Activated CD4-positive, alpha-beta T cell treated with anti-CD3 and anti-CD28 coated beads for 48 hours (primary cell): ENCODE measurements at places on chromosomes 7 and 10.

DNA sequence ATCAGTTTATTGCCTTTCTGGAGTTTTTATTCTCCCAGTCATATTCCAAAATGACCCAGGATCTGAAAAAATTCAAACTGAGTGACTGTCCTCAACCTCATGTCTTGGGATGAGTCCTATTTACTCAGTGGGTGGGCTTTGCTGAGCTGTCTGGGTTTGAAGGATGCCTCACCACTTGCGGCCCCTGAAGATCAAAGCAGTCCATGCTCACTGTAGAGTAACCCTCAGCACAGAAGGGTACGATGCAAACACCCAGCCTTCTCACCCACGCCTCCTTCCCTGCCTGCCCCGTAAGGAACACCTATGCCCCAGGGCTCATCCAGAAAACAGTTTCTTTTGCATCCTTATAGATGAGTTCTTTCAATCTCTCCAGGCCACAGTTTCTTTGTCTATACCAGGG, 42.2 kb upstream of the GRB10 start:
- DNase-seq, result no peak

- no peak for DNase-seq
Measured at GRCh38 chr7:157407512-157408257, 70.9 kb downstream of the DNAJB6 start.

- DNase-seq, result no peak
Measured at GRCh38 chr7:42278344-42278743, 41.3 kb upstream of the GLI3 start.

GRCh38 chr7:19290968-19291367, 145.7 kb upstream of the FERD3L start:
- no peak for DNase-seq

DNA sequence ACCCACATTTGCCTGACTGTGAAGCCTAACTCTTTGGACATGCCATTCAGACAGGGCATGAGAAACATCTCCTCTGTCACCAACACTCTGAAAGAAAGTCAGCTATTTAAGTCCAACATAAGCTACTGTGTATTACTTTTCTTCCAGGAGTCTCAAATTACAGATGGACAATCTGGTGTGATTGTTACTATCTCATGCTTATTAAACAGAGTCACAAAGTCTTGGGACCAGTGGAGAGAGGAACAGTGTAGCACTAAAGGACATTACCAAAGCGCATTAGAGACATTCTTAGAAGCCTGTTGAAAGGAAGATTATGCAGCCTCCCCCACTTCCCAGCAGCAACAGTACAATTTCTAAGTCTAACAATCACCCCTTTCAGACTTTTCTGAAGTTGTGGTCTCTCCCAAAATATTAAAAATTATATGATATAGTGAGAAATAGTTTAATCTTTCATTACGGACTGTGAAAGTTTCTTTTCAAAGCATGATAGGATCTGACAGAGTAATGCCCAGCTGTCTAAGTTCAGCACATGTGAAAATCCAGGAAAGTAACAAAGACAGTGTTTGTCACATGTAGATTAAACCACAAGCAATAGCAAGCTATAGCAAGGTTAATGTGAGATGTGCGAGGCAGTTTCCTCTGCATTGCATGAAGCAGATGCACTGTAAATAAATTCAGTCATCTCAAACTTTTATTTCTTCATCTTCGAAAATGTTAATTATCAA, 280.9 kb upstream of the FZD8 start:
- DNase-seq, result no peak

DNA sequence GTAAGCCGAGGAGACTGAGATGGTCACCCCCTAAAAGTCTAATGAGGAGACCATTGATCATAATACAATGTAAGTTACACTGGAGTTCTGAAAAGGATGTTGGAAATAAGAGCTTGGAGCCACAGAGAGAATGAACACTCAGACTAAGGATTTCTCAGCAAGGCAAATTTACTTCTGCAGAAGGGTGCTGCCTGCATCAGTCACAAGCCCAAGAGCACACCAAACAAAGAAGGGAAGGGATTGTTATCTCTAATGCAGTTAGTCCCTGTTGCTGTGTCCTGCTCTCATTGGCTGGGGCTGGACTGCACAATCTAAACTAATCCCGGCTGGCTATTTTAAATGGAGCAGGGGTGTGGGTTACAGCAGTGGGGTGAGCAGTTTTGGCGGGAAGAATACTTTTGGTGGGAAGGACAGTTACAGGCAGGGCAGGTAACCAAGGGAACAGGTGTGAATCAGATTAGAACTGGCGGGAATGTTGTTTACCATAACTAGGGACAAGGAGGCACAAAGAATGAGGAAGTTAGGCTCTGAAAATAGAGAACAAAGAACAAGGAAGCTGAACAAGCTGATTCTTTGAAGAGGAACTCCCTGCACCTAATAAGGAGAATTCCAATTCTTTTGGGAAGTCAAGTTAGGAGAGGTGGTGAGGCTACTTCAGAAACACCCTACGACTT, 30.3 kb upstream of the TRIM24 start:
- DNase-seq, result no peak

DNA sequence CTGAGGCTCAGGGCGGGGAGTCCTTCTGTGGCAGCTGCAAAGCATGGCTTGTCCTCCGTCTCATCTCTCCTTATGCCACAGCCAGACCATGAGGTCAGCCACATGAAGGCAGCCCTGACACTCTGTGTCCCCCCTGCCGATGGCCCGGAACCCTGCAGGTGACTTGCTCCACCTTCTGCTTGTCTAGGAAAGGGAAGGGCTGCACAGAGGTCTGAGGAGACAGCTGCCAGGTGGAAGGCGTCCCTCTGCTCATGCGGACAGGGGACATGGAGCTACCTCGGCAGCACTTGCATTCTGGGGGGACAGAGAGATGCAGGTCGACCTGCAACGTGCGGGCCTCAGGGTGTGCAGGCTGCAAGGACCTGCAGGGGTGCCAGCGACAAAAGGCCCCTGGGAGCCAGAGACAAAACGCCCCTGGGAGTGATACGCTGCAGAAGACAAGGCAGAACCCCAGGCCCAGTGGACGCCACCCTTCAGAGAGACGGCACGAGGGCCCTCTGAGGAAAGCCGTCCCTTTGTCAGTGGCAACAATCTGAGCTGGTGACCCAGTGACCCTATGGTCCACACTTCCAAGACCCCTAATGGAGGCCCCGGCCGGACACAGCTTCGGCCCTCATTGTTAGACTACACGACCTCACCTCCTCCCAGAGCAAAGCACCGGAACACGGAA, 205.2 kb upstream of the PPP2R2D start:
- no peak for DNase-seq

DNA sequence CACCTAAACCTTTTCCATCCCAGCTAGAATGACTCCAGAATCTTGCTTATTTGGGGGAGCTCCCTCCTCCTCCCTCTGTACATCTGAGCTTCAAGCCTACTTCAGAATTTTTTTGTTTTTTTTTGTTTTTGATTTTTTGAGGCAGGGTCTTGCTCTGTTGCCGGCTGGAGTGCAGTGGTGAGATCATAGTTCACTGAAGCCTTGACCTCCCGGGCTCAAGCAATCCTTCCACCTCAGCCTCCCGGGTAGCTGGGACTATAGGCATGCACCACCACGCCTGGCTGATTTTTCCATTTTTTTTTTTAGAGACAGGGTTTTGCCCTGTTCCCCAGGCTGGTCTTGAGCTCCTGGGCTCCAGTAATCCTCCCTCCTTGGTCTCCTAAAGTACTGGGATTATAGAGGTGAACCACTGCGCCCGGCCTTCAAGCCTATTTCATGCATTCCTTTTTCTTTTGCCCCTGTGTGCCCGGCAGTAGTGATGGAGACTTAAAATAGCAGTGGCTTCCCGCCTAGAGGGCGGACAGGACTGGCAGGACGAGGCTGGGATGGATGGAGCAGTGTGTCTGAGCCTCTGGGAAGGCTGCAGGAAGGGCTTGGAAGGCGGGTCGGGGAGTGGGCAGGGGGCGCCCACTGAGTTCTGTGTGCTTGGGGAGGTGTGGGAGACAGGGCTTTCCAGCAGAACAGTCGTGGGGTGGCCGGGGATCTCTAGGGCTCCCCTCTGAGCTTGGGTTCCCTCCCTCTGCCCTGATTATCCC, 8.8 kb downstream of the CUX1 start:
- no peak for DNase-seq

GRCh38 chr7:42924223-42924838, 7.6 kb downstream of the PSMA2 start:
- no peak for DNase-seq

GRCh38 chr7:82319674-82320118, 123.9 kb downstream of the CACNA2D1 start:
- DNase-seq, result no peak

DNA sequence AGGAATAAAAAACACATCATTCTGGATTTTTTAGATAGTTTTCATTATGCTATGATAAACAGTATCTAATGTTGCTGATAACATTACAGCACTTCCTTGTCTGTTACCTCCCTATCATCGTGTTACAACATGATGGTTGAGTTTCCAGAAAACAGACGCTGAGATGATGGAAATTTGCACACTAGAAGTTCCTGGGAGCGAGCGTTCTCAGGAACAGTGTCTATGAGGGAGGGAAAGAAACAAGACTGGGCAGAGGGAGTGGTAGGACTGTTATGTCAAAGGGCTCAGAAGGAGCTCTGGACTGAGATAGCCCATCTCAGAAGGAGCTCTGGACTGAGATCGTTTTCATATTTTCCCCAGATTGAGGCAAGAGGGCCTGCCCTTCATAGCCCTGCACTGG, 121.6 kb downstream of the REEP3 start:
- DNase-seq, result no peak

DNA sequence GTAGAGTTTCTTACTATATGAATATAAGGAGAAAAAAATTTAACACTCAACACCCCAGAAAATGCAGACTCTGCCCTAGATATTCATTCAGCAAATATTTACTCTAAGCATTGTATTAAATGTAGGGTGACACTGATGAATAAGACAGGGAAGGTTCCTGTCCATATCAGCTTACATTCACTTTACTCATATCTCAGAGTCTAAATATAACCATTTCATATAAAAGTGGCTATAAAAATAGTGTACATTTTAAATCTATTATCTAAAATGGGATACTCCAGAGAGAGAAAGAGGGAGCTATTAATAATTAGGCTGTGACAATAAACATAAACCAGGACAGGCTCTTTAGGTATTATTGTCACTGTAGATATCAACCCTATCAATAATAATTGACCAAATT, 104.0 kb downstream of the PKD1L1 start:
- DNase-seq, result no peak

DNA sequence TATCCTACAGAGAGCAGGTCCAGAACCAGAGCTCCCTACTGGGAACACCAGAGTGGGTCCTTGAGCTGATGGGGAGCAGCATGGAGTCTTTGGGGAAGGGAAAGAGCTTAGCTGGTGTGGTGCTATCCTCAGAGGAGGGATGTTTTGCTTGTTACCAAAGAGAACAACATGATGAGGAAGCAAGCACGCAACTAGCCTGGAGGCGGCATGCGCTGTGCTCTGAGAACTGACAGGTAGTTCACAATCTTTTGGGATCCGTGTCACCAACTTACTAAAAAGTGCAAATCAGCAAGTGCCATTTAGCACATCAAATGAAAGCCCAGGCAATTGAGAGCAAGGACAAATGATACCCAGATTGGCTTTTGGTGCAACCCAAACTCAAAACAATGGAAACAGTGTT, 257.9 kb downstream of the DPP6 start:
- no peak for DNase-seq

DNA sequence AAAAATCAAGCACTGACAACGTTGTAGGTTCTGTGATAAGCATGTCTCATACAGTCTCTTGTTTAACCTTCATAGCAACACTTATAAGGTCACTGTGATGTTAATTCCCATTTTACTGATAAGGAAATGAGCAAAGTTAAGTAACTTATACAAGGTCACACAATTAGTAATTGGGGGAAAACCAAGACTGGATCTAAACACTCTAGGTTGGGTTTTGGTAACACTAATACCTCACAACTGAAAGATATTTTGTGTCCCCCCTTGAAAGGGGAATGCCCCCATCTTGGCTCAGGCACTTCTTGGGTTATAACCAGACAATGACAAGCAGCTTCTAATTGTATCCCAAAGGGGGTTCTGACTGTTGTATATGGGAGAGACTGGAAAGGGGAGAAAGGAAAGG, 36.0 kb upstream of the ABCB4 start:
- no peak for DNase-seq
